NCI-H2029 treated with DMSO at 0.1 percent for 48 hours (cell line): ENCODE measurements at places on chromosomes 16 and 17.
A peak's percentile ranks its signal among the peaks of the same experiment; 100 is the strongest.

DNA sequence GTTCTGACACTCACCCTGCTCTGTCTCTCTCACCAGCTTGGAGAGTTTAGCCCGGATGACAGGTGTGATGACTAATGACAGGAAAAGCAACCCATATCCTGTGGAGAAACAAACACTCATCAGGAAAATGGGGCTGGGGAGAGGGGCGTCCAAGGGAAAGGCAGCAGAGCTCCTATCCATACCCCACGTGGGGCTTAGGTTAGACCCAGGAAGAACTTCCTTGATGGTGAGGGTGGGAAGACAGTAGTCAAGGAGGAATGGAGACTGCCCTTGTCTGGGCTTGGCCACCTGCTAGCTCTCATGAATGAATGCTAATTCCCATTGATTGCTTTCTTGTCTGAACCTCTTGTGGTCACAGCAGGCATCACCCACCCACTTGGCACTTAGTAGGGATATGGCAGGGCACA lies 3.8 kb downstream of the SLC46A1 start:
- no peak for DNase-seq

DNA sequence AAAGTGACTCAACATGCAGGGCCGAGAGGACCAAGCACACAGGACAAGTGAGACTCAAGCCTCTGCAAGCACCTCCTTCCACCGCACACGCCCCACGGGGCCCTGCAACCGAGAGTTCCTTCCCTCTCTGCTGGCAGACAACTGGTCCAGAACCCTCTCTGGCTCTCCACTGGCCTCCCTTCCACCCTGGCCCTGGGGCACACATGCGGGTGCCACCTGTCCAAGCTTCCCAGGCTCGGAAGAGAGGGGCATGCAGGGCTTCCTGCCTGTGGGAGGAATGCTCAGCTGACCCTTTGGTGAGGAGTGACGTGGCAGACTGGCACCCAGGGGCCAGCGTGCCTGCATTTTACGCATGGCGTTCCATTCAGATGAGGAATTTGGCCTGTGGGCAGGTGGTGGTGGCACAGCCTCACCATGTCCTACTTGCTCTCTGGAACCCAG lies 59.8 kb downstream of the PIPOX start:
- no peak for DNase-seq

GRCh38 chr17:1905190-1905913 lies 75.5 kb downstream of the RPA1 start:
- peak; percentile 3 for DNase-seq

DNA sequence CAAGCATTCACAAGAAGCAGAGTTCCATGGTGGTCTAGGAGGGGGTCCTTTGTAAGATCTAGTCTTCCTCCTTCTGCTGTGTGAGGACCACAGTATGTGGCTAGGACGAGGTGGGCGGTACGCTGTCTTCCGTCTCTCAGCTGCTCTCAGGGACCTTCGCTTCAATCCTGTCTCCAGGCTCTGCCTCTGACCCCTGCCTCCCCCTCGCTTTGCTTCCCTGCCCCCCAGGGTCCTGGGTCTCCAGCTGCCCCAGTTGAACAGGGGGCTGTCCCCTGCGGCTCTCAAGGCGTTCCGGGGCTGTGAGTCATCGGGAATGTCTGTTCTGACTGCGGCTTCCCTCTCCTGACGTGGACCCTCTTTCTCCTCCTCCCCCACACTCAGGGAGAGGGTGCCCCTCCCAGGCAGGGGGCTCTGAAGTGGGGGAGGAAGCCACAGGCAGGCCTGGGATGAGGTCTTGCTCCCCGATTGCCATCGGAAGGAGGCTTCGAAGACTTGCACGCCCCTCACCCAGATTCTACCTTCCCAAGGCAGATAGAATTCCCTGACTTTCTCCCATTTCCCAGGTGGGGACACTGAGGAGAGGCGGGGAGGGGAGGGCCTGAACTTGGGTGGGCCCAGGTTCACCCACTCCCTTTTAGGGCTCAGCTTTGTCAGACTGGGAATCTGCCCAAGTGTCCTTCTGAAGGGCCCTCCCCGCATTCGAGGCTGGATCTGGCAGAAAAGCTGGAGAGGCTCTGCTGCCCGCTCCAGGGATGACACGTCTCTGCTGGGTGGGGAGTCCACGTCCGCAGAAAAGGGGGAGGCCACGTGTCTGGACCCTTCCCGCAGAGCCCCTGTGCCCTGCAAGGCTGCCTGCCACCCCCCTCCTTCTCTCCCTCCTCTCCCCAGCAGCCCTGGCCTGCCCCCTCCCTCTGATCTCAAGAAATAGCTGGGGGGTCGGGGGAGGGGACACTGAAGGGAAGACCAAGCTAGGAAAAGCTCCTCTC lies 9.1 kb upstream of the COL1A1 start:
- DNase-seq: no peak

GRCh38 chr16:1380195-1380594 lies 28.5 kb downstream of the GNPTG start:
- DNase-seq: no peak

- no peak for DNase-seq
Observed at GRCh38 chr16:81940781-81941560, 70.3 kb downstream of the SDR42E1 start.

GRCh38 chr17:21278450-21279197 lies 5.9 kb upstream of the MAP2K3 start:
- DNase-seq: no peak

DNA sequence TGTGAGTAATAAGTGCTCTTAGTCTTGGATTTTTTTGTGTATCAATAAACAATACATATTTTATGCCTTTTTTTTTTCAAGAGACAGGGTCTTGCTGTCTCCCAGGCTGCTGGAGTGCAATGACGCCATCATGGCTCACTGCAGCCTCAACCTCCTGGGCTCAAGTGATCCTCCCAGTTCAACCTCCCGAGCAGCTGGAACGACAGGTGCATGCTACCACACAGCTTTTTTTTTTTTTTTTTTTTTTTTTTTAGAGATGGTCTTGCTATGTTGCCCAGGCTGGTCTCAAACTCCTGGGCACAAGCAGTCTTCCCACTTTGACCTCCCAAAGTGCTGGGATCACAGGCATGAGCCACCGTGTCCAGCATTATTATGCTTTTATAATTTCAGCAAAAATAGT lies 13.0 kb downstream of the ACSF2 start:
- DNase-seq: no peak

- DNase-seq: no peak
Observed at GRCh38 chr17:40203131-40203530, 16.0 kb upstream of the WIPF2 start.

DNA sequence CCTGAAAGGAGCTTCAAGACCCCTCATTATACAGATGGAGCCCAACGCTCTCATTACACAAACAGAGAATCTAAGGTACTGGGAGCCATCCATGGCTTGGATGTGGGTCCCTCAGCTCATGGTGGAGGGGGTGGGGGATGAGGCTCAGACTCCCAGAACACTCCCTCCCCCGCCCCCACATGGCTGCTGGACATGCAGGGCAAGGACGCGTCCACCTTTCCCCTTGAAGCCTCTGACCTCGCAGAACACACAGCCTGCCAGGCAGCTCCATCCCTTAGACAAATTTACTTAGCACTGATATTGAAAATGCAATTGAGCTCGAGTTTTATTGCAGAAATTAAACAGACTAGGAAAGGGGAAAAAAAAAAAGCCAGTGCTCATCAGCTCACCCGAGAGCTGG lies 203.9 kb downstream of the ZNF423 start:
- no peak for DNase-seq

DNA sequence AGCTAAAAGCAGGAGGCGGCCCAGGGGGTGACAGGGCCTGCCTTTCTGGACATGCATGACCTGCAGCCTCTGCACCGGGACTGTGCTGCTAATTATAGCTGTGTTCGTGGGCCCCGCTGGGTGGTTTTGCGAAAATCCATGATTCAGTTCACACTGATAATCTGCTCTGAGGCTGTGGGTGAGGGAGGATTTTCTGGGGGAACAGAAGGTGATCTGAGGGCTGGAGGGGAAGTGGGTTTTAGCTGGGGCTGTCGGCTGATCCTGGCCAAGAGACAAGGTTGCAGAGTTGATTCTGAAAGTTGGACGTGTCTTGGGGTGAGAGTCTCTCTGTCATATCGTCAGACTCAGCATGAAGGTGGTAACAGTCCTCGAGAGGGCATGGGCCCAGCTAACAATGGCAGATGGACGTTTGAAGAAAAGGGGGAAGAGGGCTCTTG lies 187.5 kb upstream of the ZNF469 start:
- DNase-seq: no peak

DNA sequence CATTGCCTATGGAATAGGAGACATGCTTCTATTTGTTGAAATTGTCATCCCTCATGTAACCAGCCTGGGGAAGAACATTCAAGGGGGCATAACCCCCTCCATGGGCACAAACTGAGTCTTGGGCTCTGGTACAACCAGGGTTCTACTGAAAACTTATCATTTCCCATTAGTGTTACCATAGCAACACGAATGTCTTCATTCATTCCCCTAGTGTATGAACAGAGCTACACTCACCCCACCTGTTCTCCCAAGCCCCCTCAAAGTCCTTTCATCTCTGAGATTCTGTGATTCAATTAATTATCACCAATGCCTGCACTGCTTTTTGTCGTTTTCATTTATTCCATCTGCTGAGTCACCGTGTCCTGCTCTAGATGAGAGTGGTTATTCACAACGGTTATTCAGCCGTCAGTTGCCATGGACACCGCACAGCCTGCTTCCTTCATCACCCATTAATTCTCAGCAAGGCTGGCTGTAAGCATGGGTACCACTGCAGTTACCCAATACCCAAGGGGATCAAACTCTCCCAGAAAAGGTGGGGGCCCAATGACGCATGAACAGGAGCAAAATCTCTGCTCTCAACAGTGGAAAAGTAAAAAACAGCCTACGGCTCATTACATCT lies 1.6 kb upstream of the GAST start:
- no peak for DNase-seq

DNA sequence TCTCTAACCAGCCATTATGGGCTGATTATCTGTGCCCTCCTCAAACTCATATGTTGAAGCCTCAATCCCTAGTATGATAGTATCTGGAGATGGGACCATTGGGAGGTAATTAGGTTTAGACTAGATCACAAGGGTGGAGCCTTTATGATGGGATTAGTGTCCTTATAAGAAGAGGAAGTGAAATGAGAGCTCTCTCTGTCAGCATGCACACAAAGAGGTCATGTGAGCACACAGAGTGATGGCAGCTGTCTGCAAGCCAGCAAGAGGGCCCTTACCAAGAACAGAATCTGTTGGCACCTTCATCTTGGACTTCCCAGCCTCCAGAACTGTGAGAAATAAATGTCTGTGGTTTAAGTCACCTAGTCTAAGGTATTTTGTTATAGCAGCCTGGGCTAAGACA lies 101.9 kb downstream of the PCTP start:
- no peak for DNase-seq

GRCh38 chr16:15545544-15545943 lies 97.4 kb downstream of the MARF1 start:
- DNase-seq: no peak

DNA sequence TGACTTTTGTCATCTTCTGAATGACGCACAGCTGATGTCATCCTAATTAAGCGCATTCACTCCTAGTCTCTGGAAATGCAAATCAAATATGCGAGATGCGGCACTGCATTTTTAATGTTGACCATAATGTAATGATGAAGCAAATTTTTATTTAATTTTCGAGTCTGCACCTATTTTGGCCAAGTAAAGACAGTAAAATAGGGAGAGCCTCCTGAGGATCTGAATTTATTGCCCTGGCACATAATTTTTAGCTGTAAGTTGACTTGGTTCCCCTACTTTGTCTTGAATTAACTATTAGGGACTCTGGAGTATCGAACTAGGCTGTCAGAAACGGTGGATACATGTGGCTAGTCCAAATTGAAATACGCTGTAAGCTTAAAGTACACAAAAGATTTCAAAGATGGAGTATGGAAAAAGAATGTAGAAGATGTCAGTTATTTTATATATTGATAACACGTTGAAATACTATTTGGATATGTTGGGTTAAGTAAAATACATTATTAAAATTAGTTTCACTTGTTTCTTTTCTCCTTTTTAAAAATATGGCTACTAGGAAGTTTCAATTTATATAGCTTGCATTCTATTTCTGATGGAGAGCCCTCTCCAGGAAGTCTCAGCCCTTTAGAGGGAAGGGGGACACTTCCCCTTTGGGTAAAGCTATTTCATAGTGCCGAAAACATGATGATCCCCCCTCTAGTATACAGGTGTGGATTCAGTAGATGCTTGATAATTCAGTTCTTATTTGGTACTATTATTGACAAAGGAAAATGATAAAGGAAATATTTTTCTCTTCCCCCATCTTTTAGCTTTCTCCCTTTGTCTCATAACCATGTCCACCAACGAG lies 991 bp downstream of the KPNA2 start:
- no peak for DNase-seq

DNA sequence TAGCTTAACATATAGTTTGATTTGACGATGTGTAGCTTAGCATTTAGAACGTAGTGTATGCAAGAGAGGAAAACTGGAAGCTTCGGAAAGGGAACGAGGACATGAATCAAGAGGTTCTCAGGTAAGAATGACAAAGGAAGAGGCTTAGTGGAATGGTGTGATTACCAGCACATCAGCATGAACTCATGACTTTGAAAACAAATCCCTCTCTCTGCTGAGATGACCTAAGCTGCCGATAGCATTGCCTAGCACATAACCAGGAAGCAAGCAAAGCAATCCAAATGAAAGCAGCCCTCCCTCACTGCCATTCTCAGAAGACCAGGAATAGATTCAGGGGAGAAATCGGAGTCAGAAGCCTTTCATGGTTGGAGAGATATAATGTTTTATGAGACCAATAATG lies 51.3 kb upstream of the CCL1 start:
- no peak for DNase-seq

DNA sequence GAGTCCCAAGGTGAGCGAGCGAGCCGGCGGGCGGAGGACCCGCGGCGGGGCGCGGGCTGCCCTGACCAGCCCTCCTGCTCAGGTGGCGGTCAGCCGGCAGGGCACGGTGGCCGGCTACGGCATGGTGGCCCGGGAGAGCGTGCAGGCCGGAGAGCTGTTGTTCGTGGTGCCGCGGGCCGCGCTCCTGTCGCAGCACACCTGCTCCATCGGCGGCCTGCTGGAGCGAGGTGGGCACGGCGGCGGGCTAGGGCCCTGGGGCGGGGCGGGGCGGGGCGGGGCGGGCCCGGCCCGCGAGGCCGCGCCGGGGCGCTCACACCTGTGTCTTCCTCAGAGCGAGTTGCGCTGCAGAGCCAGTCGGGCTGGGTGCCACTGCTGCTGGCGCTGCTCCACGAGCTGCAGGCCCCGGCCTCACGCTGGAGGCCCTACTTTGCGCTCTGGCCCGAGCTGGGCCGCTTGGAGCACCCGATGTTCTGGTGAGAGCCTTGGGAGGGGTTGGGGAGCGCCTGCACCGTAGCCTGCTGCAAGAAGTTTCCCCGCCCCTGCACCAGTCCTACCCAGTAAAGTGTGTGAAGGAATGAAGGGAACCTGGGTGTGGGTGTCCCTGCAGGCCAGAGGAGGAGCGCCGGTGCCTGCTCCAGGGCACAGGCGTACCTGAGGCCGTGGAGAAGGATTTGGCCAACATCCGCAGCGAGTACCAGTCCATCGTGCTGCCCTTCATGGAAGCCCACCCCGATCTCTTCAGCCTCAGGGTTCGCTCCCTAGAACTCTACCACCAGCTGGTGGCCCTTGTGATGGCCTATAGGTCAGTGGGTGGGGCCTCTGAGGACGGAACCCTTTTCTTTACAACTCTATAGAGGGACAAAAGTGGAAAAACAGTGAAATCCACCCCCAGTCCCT lies 802 bp downstream of the SETD6 start:
- DNase-seq: no peak
